H54 (cell line): ENCODE measurements at places on chromosomes 13 and 19.

GRCh38 chr19:2988568-2988967 is 11.2 kb downstream of the TLE6 start:
- DNase-seq, result no peak

- DNase-seq, result no peak
Measured at GRCh38 chr19:7542556-7543348, 7.2 kb downstream of the PNPLA6 start.

- no peak for DNase-seq
Measured at GRCh38 chr13:33150662-33151061, 134.4 kb downstream of the KL start.

GRCh38 chr19:41895745-41896580 is 13.0 kb downstream of the ARHGEF1 start:
- no peak for DNase-seq

DNA sequence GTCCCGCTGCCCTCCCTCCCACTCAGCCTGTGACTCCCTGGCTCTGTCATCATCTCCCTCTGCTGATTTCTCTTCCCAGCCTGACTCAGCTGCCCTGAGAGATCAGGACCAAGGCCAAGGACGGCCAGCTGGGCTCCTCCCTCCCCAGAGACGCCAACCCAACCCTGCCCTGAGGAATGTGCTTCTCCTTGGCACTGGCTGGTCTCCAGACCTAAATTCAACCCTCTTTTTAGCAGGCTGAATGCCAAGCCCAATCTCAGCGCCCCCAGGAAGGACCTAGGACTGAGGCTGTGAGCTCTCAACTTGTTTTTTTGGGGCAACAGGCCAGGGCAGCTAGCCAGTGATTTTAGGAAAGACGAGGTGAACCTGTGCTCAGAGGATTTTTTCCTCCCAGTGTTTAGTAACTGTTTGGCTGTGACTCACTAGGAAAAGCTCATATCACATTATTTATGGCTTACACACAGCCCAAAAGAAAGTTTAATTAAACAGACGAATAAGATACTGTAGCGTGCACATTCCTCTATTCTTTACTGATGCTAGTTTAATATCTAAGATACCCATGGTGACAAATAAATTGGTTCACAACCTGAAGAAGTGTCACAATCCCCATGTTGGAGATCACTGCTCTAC is 7.4 kb upstream of the IGFL1 start:
- peak; percentile 70 for DNase-seq

DNA sequence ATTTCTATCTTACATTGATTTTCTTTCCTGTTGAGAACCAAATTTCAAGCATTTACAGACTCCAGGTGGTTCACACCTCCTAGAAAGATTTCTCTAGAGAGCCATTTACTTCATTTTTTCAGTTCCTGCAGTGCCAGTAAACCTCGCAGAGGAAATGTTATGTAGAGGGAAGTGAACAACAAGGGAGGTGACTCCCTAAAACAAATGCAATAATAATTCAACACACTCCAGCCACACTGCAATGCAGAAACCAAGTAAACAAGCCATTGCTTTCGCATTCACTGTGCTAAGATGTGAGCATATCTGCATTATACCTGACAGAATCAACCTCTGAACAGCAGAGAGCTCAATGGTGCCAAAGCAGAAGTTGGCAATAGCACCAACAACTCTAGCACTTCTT is 215.1 kb downstream of the RBM26 start:
- no peak for DNase-seq

DNA sequence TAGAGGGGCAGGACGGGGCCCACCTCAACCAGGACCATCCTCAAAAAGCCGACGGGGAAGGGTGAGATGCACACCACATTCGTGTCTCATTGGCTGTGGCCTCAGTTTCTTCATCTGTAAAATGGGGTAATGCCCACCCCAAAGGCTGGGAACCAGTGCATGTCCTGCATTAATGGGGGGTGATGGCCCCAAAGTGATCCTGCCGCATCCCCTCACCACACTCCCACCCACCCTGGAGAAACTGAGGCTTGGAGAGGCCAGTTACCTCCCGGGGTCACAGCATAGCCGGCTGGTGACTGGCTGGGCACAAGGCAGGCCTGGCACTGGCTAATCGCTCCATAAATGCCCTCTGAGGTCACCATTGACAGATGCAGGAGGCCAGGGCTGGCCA is 640 bp upstream of the MIDN start:
- peak; percentile 72 for DNase-seq

DNA sequence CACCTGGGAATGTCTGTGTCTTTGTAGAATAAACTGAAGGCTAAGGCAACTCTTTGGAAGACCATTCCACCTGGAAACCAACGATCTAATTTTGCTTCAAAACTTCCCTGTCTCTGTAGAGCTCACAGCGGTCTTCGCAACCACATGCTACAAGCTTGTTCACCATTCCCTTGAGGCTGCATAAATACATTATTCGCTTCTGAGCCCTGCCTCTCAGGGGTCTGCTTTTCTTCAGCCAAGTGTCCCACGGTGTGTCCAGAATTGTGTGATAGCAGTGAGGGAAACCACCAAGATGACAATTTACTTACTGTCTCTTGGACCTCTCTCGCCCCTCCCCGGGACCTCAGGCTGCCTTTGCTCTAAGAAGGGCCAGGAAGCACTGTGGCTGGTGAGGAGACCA is 51.1 kb downstream of the GPR12 start:
- DNase-seq, result no peak

DNA sequence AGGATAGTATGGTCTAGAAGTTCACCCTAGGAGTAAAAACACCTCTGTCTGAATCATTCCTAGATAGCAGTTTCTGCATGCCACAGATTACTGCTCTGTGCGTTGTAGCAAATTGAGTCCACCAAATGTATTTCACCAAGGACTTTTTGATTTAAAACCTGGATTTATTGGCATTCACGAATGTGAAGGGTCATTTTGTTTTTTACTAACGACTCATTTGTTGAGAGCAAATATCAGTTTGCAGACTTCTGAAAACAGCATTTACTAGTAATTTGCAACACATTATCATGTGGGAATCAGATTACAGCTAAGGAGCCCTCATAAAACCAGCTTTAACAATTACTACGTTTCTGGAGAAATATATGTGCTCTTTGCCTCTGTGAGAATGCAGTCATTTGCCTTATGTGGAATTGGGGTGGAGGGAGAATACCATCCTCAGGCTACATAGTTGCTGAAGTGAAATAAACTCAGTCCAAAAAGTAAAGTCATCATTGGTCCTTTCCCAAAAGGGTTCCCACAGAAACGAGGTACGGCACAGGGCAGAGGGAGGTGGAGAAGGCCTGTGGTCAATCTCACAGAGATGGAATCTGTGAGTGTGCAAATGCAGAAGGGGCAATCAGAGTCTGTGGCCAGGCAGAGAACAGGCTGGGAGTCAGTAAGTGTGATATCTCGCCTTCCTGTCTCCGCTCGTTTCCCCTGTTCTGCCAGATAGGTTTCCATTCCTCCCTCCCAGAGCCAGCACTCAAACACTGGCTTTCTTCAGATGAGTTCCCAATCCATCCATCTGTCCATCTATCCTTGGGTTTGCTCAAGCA is 63.1 kb downstream of the DLEU7 start:
- DNase-seq, result no peak

DNA sequence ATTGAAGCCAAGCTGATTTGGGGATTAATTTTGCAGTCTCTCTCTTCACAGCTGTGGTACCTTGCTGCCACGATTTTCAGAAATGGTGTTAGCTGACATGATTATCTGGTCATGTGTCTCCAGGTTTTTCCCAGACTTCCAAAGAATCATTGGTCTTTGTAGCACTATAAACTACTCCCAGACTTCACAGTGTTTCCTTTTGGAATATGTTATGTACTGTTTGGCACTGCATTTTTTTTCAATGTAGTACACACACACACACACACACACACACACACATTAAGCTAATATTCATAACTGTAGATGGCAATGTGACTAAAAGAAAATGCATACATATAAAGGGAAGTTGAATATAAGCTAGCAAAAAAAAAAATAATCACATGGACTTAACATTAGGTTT is 856.6 kb upstream of the SPRY2 start:
- no peak for DNase-seq

DNA sequence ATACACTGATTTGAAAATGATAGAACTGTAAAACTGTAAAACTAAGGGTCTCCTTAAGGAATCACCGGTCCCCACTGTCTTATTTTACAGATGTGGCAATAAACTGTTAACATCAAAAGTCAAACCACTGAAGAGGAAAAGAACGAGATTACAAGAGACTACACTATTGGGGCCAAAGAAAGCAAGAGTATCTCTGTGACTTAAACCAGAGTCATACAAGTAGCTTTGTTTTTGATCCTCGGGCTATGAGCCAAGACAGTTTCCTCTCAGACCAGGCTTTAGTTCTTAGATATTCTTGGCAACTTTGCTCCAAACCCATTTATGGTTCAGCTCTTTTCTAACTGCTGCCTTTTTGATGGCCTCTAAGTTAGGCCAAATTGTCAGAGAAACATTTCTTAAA is 113.8 kb downstream of the TBC1D4 start:
- no peak for DNase-seq

DNA sequence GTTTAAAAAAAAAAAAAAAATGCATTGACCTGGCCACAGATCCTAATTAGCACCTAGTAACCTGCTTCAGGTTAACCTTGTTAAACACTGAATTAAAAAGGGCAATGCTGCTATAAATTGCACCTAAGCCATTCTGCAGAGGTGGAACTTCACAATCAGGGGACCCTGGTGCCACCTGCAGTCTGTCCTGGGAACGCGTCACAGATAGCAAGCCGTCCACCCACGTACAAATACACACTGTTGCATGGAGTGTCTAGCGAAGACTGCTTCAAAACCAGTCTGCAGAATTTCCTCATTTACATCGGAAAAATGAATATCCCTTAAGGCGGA is 169.3 kb downstream of the COL4A1 start:
- no peak for DNase-seq

GRCh38 chr19:3819989-3820388 is 33.8 kb upstream of the MATK start:
- DNase-seq, result no peak

DNA sequence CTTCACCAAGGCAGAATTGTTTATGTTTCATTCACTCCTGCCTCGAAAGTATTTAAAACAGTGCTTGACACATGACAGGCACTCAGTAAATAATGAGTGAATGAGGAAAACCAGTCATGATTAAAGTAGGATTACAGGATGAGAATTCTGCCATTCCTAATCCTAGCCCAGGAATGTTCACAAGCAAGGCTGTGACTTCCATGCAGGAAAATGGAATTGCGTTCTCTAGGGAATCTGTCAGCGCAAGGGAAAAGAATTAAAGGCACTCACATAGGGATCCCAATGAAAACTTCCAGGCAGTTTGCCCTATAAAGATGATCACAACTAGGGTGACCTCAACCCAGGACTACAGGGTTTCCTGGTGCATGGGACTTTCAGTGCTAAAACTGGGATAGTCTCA is 143.4 kb downstream of the CYSLTR2 start:
- DNase-seq, result no peak

- DNase-seq, result no peak
Measured at GRCh38 chr13:76459863-76460262, 426.3 kb downstream of the KCTD12 start.
